ENCODE measurements at places on chromosomes 6 and 20.

GRCh38 chr6:1610497-1611321, 994 bp downstream of the FOXC1 start:
- no peak for DNase-seq

- no peak for DNase-seq
Observed at GRCh38 chr6:45156075-45156474, 172.1 kb upstream of the RUNX2 start.

GRCh38 chr6:81621816-81622395, 130.6 kb downstream of the TENT5A start:
- DNase-seq, result no peak

DNA sequence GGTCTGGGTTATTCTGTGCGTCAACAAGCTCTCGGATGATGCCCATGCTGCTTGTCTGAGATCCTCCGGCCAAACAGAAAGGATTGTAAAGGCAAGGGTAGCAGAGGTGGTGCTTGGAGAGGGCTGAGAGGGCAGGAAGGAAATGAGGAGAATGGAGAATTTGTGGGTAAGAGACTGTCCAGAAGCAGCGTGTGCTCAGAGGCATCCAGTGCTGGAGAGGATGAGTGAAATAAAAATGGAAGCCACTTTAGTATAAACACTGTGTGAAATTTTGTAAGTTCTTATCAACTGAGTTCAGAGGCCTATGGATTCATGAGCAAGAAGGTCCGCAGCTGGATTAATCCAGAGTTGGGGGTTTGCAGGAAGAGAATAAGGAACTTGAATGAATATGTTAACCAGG, 59.5 kb downstream of the ADGRG6 start:
- DNase-seq, result no peak

DNA sequence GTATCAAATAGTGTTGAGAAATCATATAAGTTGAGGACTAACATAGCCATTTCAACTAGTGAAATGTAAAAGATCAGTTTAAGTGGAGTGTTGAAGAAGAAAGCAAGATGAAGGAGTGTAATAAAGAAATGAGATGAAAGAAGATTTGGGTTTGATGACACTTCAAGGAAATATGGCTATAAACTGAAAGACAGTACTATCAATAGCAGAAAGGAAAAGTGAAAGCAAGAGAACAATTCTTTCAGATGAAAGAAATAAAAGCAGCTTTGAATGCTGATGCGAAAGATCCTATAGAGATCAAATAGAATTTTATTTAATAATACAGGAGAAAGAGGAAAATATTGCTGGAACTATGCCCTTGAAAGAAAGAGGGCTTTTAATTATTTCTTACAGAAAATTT, 92.8 kb upstream of the PRSS16 start:
- DNase-seq, result no peak

DNA sequence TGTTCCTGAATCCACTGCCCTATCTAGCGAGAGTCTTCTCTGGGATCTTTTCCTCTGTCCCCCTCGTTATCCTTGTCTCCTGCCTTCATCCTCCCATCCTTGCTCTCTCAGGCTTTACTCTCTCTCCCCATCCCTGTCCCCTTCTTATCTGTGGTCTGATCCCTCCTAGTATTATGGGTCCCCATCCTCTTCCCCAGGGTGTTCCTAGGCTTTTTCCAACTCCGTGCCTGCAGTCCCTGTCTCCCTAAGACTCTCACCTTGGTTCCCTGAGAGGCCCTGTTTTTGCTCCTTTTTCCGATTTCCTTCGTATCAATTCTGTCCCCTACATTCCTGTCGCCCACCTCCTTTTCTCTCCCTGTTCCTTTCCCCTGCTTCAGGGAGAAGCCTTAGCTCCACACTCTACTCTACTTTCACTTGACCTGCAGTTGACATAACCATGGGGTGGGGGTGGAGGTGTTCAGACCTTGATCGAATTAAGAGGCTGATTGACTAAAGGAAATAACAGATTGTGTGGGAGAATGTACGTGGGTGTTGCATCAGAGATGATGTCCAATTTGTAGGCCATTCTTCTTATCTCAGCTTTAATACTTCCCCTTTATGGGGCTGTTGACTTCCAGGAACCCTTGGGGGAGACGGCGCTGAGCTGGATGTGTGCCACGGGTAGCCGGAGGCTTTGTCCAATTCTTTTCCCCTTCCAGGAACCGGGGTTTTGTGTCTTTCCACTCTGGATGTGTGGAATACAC, 905 bp downstream of the PPARD start:
- DNase-seq, result no peak

All from H54 (cell line).